ENCODE measurements at places on chromosomes 12 and 14. TPM values are rescaled to one million over a fixed set of nuclear protein-coding genes. Genes with fewer than 3 reads are reported as not detected.

Gene PLA2G1B
- not detected for polyA plus RNA-seq

Gene DLGAP5
- 1.2 TPM for polyA plus RNA-seq

Gene OR4N2
- polyA plus RNA-seq, result not detected

Gene CCDC184
- polyA plus RNA-seq, result 0.18 TPM

Gene TPPP2
- polyA plus RNA-seq, result not detected

Gene STAB2
- polyA plus RNA-seq, result not detected

Gene OTUB2
- polyA plus RNA-seq, result 0.41 TPM

Gene ZFHX2
- polyA plus RNA-seq, result not detected

Gene NGB
- not detected for polyA plus RNA-seq

Gene SLC10A1
- polyA plus RNA-seq, result 0.39 TPM

Gene CCDC198
- not detected for polyA plus RNA-seq

Gene GLT8D2
- polyA plus RNA-seq, result not detected

Gene GPR84
- polyA plus RNA-seq, result not detected

Gene SIX1
- polyA plus RNA-seq, result not detected

Gene TAS2R46
- not detected for polyA plus RNA-seq

Gene FGF23
- polyA plus RNA-seq, result not detected

Gene TMEM229B
- polyA plus RNA-seq, result 16.4 TPM

Gene HOXC5
- not detected for polyA plus RNA-seq

Gene EFCAB11
- 2.1 TPM for polyA plus RNA-seq

Gene NEUROD4
- not detected for polyA plus RNA-seq

Gene YY1
- polyA plus RNA-seq, result 20.7 TPM

Gene PLEKHG7
- polyA plus RNA-seq, result 0.14 TPM

Gene ARF3
- polyA plus RNA-seq, result 22.3 TPM

Gene CHST11
- polyA plus RNA-seq, result 94.3 TPM

Gene JPH4
- polyA plus RNA-seq, result not detected

Gene EML1
- not detected for polyA plus RNA-seq
